ENCODE measurements at places on chromosomes 3 and 15.

DNA sequence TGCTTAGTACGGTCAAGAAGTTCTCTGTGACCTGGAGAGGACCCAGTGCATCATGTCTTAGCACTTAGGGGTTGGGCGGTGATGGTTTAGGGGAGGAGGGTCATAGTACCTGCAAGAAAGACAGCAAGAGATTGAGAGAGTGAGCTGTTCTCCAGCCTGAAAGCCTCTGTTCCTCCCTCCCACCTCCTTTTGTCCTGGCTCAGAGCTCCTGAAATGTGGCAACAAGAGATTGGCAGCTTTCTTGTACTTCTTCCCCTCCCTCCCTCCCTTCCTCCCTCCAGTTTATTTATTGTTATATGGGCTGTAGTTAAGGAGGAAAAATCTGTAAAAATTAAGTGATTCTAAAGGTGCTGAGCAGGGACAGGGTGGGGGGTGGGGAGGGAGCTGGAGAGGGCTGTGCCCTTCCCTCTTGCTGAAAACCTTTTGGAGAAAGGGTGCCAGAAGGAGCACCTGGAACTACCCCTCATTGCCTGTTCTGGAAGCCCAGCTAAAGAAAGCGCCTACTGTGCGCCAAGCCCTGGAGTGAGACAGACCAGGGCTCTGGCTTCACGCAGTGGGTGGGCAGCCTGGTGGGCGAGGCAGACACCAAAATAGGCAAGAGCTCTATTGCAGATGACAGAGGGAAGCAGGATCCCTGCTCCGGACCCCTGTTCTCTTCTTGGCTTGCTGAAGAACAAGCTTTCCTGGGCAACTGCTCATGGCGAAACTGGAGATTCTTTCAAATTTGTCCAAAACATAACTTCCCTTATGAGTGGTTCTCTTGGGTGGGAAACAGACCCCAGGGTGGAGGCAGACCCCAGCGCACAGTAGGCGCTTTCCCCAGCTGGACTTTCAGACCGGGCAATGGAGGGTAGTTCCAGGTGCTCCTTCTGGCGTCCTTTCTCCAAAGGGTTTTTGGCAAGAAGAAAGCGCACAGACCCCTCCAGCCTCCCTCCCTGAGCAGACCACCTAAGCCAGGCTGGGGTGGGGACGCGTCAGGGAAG, 35.6 kb downstream of the LINGO1 start:
- no peak for DNase-seq

DNA sequence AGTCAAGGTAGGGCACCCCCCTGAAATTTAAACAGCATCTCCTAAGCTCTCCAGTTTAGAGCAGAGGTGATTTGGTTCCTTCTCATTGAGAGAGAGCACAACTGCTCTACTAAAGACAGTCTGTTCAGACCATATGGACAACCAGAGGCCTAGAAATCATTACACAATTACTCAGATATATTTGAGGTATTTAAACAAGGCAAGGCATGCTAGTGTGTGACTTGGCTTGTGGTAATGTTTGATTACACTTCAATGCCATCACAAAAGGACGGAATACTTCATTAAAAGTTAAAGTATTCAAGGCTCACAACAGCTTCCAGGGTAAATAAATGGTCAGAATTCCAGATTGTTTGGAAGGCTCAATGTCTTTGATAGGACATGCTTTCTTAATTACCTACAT, 110.2 kb downstream of the LRTM1 start:
- no peak for DNase-seq

- DNase-seq: no peak
Measured at GRCh38 chr3:20121088-20121487, 64.9 kb downstream of the SGO1 start.

GRCh38 chr3:15318661-15319060, 13.7 kb downstream of the SH3BP5 start:
- DNase-seq: no peak

DNA sequence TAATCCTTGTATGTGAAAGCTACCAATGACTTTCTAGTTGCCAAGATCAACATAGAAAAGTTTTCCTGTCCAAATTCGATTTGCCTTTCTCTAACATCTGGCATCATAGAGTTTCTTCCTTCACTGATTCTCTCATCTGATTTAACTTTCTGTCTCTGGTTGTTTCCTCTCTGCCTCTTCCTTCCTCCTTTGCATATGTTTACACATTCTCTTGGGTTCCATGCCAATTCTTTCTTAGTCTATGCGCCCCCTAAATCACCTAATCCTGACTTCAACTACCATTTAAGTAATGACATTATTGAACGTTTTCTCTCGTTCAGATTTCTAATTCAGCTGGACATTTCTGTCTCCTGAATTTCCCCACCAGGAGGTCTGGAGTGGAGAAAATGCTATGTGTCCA, 561.9 kb upstream of the TGFBR2 start:
- DNase-seq: no peak

- no peak for DNase-seq
Measured at GRCh38 chr3:194204042-194204987, 68.4 kb downstream of the HES1 start.

- DNase-seq: no peak
Measured at GRCh38 chr3:23877329-23877980, 39.3 kb downstream of the NKIRAS1 start.

DNA sequence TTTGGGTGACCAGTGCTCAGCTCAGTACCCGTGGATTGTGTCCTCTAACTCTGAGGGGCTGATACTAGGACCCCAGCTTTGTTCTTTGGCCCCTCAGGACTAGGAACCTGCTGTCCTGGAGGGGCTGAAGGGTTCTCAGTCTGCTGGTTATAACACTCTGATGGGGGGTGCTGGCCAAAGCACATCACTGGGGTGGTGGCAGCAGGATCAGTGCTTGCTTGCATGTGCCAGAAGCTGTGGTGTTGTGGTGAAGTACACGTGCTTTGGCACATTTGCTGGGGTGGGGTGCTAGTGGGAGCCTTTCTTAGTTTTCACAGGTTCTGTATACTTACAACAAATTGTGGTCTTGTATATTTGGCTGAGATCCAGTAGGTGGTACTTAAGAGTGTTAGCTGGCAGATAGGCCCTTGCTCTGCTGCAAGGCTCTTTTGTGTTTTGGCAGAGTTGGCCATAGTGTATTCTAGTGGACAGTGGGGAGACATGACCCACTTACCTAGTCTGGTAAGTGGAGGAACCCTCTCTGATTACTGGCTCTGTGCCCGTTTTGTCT, 344.3 kb downstream of the EDEM1 start:
- DNase-seq: no peak

DNA sequence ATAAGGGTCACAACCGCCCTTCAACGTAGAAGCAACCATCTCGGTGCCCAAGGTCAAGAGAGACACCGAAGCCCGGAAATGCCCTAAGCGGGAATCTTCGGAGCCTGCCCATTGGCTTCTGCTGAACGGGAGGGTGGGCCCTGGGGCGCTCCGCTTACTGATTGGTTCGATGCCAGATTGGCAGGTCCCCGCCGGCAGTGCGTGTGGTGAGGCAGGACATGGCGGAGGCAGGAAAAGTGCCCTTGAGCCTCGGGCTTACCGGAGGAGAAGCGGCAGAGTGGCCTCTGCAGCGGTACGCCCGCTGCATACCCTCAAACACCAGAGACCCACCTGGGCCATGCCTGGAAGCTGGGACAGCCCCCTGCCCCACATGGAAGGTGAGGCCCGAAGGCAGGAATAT, at the start of gene REC114:
Gene REC114, plus strand, starts transcription at position 197 of the 400 bp plus-strand sequence. Its CDS starts 22 bp downstream, at position 219.
- DNase-seq: no peak

DNA sequence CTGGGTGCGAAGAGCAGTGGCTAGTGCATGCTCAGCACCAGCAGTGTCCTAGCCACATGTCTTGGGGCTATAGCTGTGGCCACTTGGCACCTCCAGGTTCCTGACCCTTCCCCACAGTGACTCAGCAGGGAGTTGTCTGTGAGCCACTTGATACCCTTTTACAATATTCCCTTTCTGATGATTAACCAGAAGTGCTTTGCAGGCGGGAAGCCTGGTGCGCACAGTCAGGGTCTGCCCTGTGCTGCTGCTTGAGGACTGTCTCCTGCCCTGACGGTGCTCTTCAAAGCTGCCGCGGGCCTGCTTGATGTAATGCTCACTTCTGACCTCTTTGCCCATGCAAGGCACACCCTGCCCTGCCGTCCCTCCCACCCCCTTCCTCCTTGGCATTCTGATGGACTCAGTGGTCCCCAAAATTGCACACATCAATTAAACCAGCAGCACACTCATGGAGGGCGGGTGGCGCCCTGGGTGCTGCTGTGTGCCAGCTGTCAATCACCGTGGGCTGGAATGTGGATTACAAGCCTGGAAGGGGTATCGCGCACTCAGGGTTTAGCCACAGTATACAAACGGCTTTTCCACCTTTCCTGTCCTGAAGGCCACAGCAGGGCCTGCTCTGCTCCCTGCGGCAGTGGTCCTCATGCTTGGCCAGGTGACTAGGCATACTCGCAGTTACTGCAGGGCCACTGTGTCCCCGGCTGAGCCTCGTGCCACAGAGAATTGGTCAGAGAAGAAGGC, 40.9 kb upstream of the PCSK6 start:
- no peak for DNase-seq

GRCh38 chr15:82952158-82953081, at the start of gene HOMER2:
TSS of gene HOMER2 (minus strand) at chr15:82952720. CDS start at chr15:82952535, 185 bp downstream.
- peak; percentile 28 for DNase-seq

GRCh38 chr3:184440151-184440550, 60.3 kb downstream of the CHRD start:
- no peak for DNase-seq

GRCh38 chr3:112437146-112438022, 61.9 kb downstream of the BTLA start:
- DNase-seq: no peak

GRCh38 chr3:16026753-16027152, 147.7 kb upstream of the GALNT15 start:
- DNase-seq: no peak

GRCh38 chr15:54131410-54131809, 153.2 kb downstream of the UNC13C start:
- no peak for DNase-seq

DNA sequence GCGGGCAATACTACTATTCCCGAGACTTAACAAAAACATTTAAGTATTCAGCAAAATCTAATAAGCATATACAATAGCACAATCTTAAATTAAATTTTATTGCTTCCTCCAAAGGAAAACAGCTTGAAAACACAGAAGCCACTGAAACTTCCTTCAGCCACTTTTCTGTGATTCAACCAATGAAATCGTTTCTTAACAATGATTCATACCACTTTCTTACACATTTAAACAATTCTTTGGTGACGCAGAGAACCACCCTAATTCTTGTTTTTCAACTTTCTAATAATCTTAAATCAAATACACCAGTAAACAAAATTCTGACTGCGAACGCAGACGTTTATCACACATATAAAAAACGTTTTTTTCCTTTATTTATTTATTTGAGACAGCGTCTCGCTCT, 4.1 kb downstream of the TJP1 start:
- DNase-seq: no peak

DNA sequence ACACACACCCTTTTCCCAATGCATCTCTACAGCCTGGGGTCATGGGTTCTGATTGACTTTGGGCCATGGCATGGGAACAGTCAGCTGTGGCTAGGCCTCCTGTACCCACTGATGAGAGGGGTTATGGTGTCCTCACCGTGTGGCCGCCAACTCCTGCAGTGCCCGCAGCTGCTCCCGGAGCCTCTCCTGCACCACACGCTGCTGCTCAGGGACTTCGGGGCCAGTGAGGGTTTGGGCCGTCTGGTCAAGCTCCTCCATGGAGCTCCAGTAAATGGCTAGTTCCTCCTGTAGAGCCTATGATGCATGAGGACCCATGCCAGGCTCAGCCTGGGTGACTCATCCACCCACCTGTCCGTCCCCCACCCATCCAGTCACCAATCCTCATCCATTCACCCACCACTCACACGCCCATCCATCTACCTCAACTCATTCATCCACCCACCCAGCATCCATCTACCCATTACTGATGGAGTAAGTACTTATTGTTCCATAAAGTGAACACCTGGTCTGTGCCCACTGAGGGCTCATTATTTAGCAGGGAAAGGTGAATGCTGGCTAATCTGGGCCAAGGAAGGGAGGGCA, 21.6 kb downstream of the SPTBN5 start:
- DNase-seq: no peak

DNA sequence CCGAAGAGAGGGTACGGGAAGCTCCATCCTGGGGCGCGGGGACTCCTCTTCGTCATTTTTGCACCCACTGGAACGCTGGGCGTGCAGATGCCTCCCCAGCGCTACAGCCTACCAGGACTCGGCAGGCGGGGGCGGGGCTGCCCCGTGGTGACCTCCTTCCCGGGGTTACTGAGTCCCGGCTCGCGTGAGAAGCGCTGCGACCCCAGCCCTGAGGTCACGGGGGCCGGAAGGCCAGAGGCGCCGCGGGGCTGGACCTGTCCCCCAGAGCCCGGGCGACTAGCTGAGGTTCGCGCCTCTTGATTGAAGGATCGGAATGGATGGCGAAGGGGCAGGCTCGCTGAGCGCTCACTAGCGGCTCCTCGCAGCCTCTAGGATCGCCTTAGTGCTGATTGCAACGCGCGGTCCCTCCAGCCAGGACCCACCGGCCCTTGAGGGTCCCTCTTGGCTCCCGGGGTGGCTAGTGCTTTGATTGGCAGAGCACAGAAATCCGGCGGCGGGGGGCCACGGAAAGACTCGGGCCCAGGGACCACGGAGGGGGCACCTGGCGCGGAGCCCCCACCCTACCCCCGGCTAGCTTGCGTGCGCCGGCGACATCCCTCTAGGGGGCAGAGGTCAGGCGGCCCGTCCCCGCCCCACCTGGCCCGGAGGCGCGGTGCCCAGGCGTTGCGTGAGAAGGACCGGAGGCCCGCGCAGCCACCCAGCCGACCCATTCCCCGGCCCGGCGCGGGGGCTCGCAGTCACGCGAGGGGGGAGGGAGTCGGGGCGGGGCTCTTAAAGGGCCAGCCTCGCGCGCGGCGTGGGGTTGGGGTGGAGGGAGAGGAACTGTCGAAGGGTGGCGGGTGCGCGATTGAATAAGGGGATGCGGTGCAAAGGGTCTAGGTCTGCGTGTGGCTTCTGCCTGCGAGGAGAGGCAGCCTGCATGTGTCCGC, 781 bp upstream of the CYP1A1 start:
- no peak for DNase-seq

DNA sequence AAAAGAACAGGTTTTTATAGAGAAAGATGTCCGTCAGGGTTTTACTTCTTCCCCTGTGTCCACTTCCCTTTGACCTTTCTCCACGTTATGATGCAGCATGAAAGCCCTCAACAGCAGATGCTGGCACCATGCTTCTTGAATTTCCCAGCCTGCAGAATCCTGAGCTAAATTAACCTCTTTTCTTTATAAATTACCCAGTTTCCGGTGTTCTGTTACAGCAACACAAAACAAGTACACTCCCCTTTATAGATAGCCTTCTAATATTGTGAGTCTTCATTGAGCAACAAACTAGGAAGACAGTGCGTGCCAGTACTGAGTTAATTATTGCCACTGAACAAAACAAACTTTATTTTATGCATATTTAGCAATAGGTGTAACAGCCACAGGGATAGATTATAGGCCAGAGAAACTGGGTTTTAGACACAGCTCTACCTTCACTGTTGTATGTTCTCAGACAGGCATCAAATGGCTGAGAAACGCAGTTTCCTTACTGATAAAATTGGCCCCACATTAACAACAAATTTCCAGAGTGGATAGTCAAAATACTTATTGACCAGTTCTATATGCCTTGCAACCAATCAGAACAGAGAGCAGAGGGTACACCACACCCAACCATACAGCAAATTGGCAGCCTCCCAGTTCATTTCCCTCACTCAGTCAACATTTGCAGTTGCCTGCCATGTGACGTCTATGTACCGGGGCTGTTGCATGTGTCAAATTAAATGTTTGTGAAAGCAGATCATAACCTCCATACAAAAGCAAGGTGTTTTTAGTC, 14.4 kb upstream of the TBL1XR1 start:
- DNase-seq: peak; percentile 75
